ENCODE measurements at places on chromosomes 12 and 14.

GRCh38 chr12:123992118-123992825 is 19.3 kb downstream of the ZNF664 start:
- no peak for DNase-seq

DNA sequence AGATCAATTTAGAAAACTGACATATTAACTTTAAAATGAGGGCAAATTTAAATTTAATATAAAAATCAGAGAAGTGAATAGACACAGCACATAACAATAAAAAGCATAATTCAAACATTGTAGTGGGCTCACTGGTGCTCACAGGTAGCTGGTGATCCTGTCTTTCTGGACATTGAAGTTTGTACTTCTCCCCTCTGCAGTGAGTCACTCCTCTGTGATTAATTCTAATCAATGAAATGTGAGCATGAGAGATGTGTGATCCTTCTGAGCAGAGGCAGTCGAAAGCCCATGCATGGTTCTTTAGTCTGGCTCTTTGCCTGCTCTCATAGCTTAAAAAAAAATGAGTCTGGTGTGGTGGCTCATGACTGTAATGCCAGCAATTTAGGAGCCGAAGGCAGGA is 59.0 kb upstream of the RERGL start:
- no peak for DNase-seq

- no peak for DNase-seq
Observed at GRCh38 chr12:19886065-19886464, 446.8 kb downstream of the AEBP2 start.

GRCh38 chr14:104434214-104435076 is 145.1 kb upstream of the C14orf180 start:
- DNase-seq, result no peak

DNA sequence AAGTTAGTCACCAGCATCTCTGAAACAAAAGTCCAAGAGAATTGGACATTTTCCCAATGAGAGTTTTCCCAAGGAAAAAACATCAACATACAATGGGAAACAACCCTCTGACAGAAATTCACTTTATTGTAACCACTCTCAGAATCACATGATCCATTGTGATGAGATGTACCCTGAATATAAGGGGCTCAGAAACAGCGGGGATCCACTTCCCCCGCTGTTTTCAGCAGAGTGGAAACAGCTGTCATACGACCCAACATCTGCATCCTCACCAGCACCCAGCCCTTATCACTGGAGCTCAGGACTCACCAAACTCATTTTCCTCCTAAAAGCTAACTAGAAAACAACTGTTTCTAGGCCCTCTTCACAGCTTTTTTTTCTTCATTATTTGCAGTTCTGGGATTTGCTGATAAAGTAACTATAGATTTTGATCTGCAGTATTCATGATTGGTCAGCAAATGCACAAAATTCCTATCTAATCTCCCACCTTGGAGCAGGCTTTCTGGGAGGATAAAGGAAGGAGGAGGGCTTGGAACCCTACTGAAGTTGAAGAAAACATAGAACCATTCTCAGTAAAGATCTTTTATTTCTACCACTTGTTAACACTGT is 31.3 kb downstream of the CORO1C start:
- no peak for DNase-seq

DNA sequence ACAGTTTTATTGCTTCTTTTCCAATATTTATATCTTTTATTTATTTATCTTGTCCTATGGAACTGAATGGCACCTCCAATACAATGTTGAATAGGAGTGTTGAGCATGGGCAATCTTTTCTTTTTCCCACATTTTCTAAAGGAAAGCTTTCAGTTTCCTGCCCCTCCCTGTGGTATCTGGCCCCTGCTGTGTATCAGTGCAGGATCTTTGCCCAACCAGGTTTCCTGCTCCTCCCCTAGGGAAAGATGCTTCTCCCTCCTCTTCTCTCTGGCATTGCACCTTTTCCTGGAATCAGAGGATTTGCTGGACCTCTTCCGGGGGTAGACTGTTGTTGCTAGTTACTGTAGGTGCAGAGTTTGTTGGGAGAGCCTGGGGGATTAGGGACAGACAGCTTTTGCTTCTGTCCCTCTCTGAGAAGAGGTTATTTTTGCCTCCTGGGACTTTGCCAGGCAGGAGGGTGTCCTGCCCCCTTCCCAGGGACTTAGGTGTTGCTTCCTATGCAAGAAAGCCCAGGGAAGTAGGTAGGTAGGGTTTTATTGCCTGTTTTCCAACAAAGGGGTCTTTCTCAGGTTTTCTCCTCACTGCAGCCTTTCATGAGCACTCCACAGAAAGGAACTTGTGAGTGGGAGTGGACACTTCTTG is 67.6 kb downstream of the POLR3B start:
- no peak for DNase-seq

DNA sequence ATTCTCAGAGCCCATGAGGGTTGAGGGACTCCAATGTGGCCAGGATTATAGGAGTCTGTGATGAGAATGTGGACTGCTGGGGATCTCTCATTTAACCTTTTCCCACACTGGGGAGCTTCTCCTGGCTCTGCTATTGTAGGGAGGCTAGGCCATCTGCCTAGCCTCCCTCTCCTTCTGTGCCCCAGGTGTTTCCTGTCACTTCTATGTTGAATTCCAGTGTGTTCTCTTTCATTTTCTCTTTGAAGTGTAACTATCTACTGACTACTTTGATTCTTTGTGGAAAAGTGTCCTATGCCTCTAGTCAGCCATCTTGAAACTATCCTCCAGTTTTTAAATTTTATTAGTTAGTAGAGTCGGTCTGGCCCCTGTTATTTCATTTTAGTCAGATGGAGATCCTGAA is 53.4 kb upstream of the ABCD2 start:
- no peak for DNase-seq

GRCh38 chr12:6263931-6264330 is 46.6 kb upstream of the PLEKHG6 start:
- DNase-seq, result no peak

DNA sequence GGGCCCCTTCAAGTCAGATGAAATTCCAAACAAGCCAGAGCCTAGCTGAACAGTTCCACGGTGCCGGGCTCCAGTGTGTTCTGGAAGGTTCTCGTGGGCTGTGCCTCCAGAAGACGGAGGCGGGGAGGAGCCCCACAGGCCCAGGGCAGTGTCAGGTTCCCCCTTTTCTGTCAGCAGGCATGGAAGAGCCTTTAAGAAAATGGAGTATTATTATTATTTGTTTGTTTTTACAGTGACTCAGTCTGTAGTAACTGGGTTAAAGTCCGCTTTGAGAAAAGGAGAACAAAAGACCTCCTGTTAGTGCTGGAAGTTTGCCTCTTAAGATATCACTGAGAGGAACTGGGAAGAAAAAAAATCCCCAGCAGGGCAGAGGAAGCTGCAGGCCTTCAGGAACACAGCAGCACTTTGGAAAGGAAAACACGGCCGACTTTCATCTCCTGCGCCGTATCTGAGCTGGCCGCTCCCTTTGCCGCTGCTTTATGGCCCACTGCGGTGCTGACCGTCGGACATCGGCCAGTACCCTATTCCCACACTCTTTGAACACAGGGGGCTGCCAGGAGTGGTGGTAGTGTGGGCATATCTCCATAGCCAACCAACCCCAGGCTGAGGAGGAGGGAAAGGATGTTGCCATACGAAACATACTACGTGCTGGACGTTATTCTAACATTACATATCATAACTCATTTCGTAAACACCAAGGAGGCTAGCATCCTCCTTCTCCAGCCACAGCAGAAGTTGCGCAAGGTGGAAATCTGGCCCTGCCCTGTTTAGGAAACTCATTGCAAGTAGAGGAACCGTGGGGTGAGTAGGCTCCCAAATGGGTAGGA is 194.0 kb downstream of the ZFP36L1 start:
- no peak for DNase-seq

GRCh38 chr12:70260646-70261045 is 17.4 kb downstream of the CNOT2 start:
- no peak for DNase-seq

GRCh38 chr12:31801872-31802271 is 73.1 kb upstream of the AMN1 start:
- no peak for DNase-seq

DNA sequence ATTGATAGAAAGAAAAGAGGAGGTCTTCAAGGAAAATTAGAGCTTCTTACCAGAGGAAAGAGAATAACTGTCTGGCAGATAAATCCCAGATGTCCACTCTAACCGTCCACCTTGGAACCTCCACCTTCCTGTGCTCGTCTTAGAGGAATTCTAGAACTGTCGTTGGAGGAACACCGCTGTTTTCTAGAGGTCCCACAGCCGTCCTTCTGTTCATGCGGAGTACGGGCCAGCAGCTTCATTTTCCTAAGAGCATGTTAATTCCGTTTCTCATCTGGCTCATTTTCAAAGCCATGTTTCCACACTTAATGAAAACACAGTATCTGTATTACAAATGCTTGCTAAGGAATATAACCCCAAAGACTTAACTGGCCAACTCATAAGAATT is 107.9 kb upstream of the ESRRB start:
- DNase-seq, result peak; percentile 2

DNA sequence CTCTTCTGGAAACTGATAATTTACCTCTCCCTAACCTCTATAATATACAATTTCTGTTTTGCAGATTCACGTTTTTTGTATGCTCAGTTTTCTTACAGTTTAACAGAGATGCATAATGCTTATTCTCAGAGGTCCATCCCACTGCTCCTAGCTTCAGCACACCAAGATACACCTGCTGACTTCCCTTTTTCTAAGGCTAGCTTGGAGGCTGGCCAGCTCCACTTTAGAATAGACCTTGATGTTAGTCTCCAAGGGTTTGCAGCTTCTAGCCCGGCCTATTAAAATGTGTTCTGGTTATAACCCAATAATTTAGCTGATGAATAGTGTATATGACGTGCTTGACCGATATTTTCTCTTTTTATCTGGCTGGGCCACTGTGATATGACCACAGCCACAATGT is 261.2 kb downstream of the EGLN3 start:
- no peak for DNase-seq

DNA sequence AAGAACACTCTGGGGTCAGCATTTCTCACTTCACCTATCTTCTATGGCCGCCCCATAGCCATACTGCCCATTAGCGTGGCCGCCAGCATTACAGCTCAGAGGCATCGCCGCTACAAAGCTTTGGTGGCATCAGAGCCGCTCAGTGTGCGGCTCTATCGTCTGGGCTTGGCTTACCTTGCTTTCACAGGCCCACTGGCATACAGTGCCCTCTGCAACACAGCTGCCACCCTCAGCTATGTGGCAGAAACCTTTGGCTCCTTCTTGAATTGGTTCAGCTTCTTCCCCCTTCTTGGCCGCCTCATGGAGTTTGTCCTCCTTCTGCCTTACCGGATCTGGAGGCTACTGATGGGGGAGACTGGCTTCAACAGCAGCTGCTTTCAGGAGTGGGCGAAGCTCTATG is 2.6 kb downstream of the DNAJC22 start:
- DNase-seq, result no peak

DNA sequence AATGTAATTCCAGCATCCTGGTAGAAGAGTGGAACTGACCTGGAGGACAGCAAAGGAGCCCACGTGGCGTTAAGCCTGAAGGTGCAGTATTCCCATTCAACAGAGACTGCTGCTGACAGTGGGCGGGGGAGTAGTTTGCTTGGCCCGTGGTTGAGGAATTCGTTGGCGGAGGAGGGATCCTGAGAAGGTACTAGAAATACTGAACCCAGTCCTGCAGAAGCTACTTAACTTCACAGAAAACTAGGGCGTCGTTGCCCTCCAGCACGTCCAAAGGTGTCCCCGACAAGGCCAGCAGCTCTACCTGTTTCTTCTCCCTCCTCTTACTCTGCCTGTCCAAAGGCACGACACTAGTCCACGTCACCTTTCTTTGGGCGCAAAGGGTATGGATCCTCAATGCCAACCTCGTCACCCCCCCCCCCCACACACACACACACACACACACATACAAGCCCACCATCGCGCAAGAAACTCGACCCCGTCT is 303 bp downstream of the PUS7L start:
- peak; percentile 31 for DNase-seq

DNA sequence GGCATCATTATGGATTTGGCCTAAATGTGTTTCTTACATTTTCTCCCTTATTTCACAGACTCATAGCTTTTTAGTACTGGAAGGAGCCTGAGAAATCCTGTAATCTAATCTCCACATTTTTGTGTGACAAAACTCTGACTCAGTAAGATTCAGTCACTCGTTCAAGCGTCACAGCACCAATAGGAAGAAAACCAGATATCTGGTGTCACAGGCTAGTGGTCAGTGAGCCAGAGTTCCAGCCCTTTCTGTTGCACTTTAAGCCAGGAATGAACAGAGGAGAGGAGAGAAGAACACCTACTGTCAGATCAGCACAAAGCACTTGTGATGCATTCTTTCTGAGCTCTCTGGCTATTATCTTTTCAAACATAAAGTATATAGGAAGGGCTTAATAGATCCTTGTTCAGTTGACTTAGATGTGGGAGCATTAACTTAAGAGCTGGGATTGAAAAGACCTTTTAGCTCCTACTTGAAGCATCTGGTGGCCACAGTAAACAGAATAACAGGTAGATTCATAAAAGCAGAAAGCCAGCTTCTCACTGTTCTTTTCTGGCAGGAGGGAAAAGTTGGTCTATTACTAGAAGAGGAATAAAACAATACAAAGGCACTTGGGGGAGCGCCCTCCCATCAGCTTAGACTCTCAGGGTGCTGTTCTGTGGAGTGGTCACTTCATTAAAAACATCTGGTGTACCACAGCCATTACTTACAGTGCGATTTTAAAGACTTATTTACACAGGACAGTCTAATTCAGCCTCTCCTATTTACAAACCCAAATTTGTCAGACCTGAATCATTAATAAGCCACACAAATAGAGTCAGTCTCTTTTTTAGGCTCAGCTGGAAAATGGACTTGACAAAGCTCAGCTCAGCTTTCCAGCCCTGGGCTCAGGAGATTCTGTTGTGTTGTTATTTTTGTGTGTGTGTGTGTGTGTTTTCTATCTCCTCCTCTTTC is 12.2 kb upstream of the NID2 start:
- no peak for DNase-seq

DNA sequence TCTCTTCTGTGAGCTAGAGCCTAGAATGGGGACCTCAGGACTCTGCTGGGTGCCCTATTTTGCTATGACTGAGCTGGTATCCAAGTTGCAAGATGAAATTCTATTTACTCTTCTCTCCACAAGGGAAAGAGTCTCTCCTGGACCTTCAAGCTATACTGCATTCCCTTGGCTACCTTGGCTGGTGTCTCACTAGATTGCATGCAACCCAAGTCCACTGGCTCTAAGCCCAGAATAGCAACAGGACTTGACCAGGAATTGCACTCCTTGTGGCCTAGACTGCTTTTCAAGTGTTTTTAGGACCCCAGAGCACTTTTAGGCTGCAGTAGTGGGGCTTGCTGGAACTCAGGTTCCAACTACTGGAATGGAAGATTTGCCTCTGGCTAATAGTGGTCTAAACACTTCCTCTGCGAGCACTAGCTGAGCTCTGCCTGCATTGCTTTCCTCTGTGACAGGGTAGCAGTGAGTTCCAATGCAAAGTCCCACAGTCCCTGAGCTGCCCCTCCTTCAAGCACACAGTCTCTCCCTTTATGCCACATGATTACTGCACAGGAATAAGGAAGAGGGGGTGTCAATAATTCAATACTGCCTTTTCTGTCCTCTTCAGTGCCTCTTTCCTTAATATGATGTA is 1009.1 kb upstream of the FLRT2 start:
- peak; percentile 11 for DNase-seq
